ENCODE measurements at places on chromosomes 1 and 21. TPM values are rescaled to one million over a fixed set of nuclear protein-coding genes. Genes with fewer than 3 reads are reported as not detected.

DNA sequence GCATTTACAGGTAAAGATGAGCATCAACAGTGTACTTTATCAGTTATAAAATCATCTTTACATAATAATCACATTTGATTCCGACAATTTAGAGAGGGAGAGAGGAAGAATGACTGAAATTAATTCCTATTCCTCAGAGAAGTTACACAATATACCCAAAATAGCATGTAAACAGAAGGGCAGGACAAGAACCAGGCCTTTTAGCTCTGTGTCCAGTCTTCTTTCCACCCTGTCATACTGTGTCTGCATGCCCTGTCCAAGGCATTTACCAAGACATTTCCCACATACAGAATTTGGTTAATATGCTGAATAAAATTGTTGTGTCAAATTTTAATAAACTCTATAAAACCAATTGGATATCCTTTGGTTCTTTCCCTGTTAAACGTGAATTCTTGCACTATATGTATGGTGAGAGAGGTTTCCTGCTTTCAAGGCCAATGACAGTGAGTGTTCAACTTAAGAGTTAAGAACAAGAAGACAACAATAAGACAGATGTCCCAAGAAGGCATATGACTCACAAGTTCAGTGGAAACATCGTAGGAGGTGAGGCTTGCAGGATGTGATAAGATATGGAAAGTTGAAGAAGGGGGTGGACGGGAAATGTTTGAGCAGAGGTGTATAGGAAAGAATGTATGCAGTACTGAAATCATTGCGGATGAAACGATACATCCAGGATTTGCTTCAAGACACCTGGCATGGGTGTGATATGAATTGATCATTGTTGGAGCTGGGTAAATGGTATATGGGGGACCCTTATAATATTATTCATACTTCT is 20.8 kb downstream of the LRRC8B start:
- DNase-seq = peak; percentile 46

- DNase-seq = no peak
Measured at GRCh38 chr1:24735509-24736375, 9.5 kb upstream of the CLIC4 start.

Gene MSH4
- 0.07 TPM for total RNA-seq

- DNase-seq = no peak
Measured at GRCh38 chr21:15355066-15355465, 290.3 kb upstream of the NRIP1 start.

- peak; percentile 83 for DNase-seq
Measured at GRCh38 chr1:224127925-224128819, 14.3 kb downstream of the FBXO28 start.

DNA sequence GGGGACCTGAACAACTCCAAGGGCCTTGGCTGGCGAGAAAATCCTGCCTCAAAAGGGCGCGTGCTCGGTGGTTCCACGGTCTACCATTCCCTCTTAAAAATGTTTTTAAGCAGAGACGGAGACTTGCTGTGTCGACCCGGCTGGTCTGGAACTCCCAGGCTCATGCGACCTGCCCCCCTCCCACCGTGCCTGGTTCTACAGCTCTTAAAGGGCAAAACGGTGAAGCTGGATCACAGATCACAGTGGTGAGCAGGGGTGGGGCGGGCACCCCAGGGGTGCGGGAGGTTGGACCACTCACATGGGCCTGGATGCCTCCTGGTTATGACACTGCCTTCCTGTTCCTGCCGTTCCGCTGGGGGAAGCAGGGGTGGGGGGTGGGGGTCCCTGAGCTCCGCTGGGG is 4.2 kb upstream of the C1orf159 start:
- no peak for DNase-seq

GRCh38 chr21:15617964-15618363 is 111.8 kb upstream of the USP25 start:
- DNase-seq = peak; percentile 78

- no peak for DNase-seq
Measured at GRCh38 chr21:32424191-32424535, 11.7 kb downstream of the EVA1C start.

GRCh38 chr1:220294846-220295301 is 22.6 kb upstream of the RAB3GAP2 start:
- no peak for DNase-seq

DNA sequence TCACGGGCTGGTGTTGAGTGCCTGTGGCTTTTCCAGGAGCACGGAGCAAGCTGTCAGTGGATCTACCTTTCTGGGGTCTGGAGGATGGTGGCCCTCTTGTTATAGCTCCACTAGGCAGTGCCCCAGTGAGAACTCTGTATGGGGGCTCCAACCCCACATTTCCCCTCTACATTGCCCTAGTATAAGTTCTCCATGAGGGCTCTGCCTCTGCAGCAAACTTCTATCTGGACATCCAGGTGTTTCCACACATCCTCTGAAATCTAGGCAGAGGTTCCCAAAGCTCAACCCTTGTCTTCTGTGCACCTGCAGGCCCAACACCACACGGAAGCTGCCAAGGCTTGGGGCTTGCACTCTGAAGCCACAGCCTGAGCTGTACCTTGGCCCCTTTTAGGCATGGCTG is 157.3 kb downstream of the MRPL39 start:
- DNase-seq = no peak

- no peak for DNase-seq
Measured at GRCh38 chr1:159968901-159969300, 14.9 kb upstream of the SLAMF9 start.

GRCh38 chr1:173503391-173503790 is 26.3 kb downstream of the PRDX6 start:
- DNase-seq = no peak

GRCh38 chr1:213127074-213127473 is 76.0 kb downstream of the RPS6KC1 start:
- no peak for DNase-seq

DNA sequence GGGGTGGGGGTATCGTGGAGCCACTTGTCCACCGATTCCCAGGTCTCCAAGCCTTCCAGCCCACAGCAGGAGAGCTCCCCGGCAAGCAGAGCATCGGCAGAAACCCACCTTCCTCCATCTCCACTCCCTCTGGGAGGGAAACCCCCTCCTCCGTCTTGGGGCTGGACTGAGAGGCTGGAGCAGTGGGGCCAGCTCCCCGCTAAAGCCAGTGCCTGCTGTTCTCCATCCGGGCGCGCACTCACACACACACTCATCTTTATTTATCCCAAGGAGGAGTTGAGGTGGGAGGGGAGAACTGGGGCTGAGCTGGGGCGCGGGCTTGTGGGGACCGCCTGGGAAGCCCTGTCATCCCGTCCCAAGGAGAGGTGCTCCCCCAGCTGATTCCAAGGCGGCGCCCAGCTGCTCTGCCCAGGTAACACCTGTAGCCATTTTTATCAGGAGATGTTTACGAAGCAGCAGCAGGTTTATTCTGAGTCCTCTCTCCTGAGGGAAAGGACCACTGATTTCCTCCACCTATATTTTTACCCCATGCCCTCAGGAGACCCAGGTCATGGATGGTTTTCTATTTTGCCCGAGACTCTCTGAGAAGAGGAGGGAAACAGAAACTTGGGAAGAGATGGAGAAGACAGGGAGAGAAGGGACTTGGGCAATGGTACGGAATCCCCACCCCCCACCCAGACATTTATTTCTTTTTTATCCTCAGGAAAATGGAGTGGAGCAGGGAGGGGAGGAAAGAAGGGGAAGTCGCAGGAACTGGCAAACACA is 2.1 kb downstream of the KCNN3 start:
- DNase-seq = no peak

DNA sequence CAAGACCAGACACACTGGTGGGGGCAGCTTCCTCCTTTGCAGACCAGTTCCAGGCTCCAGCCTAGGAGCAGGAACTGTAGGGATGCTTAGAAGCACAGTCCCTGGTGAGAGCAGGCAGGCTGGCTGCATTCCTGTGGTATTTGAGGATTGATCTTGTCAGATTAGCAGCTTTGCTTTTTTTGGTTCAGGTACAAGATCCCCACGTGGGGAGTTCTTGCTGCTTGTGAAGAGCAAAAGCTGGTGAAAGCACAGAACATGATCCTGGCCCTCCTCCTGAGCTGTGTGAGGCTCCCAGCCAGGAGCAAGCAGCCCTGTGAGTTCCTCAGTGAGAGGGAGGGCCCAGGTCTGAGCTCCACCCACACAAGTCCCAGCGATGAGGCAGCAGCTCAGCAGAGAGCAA is 75.3 kb upstream of the ARTN start:
- DNase-seq = peak; percentile 97

Gene CD53
- not detected for total RNA-seq

DNA sequence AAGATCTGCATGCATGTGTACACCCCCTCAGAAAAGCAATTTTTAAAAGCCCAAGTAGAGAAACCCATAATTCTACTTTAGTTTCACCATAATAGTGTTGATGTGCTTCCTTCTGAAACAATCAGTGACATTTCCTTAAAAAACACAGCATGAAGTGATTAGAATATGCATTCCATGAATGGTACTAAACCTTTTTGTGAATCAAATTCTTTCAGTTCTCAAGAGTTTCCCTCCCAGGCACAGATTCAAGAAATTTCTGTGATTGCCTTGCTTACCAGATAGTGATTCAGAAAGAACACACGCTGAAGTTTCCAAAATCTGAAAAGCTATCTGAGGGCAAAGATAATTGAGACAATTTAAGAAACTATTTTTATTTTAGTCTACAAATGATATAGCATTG is 136.4 kb upstream of the ADGRL2 start:
- DNase-seq = no peak

Data from foreskin keratinocyte (primary cell).